Activated T-helper 1 cell treated with anti-CD3 and anti-CD28 coated beads, Interleukin-2, amount 50 U/mL, for 16 hours (primary cell): ENCODE measurements at places on chromosomes 3 and 15.

DNA sequence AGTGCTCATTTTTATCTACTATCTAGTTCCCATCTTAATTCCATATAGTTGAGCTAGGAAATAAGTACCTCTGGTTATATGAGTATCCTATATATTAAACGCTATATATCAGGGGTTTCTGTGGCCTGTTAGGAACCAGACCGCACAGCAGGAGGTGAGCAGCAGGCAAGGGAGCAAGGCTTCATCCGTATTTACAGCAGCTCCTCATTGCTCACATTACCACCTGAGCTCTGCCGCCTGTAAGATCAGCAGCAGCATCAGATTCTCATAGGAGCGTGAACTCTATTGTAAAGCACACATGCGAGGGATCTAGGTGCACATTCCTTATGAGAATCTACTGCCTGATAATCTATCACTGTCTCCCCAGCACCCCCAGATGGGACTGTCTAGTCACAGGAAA, 23.0 kb downstream of the GSK3B start:
- DNase-seq, result no peak

DNA sequence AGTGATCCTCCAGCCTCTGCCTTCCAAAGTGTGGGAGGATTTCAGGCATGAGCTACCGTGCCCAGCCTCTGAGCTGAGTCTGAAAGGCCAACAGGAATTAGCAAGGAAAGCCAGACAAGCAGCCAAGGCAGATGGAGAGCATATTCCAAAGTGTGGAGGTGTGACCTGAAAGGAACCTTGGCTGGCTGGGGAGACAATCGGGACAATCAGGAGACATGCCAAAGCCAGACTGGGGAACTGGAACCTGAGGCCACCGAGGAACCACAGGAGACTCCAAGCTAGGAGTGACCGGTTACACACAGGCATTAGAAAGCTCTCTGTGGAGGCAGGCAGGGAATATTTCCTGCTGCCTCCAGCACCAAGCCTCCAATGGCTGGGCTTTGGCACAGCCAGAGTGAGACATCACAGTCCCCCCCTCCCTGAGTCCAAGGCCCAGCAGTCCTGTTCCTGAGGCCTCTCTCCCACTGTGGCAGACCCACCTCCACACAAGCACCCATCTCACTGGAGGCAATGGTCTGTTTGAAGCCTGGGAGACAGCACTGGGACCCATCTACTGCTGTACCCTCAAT, 4.5 kb upstream of the C15orf39 start:
- no peak for DNase-seq

DNA sequence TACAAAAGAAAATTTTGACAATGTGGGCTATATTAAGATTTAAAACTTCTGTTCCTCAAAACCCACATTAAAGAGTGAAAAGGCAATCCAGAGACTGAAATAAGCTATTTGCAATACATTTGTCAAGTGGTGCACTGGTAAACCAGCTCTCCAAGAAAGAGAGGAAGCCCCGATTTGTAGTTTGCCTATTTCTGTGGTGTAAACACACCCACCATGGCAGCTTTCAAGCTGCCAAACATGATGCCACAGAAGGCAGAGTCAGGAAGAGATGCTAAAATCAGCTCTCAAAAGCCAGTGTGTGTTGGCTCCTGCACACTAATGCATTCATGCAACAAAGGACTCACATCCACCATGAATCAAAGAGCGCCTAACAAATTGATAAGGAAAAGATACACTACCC, 17.5 kb downstream of the RFTN1 start:
- DNase-seq, result no peak

DNA sequence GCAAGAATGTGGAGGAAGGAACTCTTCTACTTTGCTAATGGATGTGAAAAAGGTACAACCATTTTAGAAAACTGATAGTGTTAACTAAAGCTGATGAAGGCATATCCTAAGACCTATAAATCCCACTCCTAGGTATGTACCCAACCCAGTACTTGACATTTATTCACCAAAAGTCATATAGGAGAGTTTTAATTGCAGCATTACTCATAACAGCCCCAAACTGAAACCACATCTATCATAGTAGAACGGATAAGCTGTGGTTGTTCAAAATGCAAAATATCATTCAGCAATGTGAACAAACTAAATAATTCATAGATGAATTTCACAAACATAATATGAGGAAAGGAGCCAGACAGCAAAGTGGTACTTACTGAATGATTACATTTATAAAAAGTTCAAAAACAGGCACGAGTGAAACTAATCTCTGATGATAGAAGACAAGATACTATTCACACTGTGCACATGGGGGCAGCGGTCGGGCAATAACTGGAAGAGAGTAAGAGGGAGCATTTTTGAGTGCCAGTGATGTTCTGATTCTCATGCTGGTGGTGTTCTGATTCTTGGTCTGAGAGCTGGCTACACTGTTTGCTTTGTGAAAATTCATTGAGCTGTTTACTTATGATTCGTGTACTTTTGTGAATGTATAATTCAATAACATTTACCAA, 34.3 kb downstream of the GOLIM4 start:
- DNase-seq, result no peak
